ENCODE measurements at places on chromosomes 2 and 18.

GRCh38 chr2:167383610-167384194, 495.4 kb downstream of the XIRP2 start:
- no peak for DNase-seq

GRCh38 chr2:41500895-41501294, 546.9 kb upstream of the PKDCC start:
- no peak for DNase-seq

DNA sequence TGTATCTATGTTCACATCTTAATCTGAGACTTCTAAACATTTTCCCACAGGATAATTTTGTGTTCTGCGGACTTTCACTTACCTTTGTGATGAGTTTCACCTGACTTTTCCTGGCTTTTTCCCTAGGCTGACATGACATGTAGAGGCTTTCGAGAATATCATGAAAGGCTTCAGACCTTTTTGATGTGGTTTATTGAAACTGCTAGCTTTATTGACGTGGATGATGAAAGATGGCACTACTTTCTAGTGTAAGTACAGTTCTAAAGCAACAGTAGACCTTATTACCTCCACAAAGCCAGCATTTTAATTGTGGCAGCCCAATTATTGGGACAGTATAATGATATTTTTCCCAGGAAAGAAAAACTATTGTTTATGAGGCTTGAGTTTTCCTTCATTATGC, 34.1 kb upstream of the METAP1D start:
- no peak for DNase-seq

DNA sequence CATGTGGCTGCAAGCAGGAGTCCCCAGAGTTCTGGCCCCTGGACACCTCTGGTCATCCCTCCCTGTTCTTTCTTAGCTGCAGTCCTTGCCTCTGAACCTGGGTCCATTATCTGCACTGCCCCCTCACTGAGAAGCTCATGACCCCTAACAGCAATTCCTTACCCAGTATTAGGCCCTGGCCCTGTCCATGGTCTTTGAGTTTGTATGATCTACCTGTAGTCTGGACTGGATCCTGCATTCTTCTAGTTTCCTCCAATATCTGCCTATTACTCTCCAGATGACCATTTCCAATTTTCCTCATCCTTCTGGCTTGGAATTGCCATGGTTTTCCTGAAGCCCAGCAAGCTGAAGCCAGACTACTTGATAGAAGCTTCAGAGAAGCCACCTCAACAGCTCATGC, 302.4 kb upstream of the HS6ST1 start:
- no peak for DNase-seq

DNA sequence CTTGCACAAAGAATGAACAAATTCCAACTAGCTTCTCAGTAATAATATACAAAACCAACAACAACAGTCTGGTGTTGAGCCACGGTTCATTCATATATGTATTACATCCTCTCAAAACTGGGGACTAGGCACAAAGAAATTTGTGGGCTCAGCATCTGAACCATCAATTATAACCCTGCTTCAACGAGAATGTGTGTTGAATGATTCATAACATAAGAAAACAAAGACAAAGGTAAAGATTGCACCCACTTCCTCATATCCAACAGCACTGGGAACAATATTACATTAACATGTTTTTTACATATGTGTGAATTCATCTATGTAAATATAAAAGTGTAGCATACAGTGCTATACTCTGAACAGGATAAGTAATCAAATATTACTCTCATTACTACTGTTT, 144.8 kb downstream of the CDH2 start:
- DNase-seq: no peak

GRCh38 chr2:174688079-174688478, 76.2 kb downstream of the CHRNA1 start:
- DNase-seq: no peak

- DNase-seq: no peak
These were observed 856 bp downstream of the FAM228A start for GRCh38 chr2:24175631-24176187.
